Stimulated activated CD8-positive, alpha-beta memory T cell treated with anti-CD3 and anti-CD28 coated beads, Interleukin-4, amount 100 ng/mL, for 4 hours (primary cell): ENCODE measurements at places on chromosomes 2 and 18.

GRCh38 chr2:107633580-107634147, 193.0 kb upstream of the RGPD4 start:
- no peak for DNase-seq

DNA sequence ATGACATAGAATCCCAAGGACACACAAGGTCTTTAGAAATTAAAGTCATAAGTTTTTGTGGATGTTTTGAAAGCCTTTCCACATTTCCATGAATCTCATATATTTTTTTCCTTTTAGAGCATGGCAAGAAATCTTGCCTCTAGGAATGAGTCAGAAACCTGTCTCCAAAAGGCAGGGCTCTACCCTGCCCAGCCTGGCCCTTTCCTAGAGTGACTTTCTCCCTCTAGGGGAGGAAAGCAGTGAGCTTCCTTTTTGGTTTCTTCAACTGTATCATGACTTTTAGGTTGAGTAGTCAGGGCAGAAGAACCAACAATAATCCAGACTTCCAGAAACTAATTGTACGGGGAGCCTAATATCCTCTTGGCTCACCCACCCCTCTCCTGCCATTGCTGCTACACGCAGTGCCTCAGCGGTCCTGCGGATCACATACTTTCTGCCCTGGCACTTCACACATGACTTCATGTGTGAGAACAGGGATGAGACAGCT, 300.3 kb downstream of the AGPS start:
- DNase-seq, result no peak

GRCh38 chr2:157627594-157628476, 829 bp downstream of the ACVR1C start:
- peak; percentile 3 for DNase-seq

GRCh38 chr18:13183790-13184189, 34.8 kb upstream of the LDLRAD4 start:
- DNase-seq, result no peak

DNA sequence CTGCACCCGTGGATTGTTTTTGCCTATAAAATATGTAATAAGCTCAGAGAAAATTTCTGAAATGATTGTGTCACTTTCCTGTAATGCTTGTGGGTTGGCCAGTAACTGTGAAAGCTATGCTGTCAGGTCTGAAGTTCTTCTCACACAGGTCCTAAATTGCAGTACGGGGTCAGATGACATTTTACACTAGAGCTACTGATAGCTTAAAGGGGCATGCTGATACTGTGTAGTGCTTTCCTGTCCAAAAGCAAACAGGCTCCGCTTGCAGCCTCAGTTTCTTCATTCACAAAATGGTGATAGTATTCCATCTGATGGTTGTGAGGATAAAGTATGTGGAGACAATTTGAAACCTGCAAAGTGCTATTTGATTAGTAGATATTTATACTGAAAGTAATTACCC, 7.6 kb upstream of the FARSB start:
- no peak for DNase-seq

DNA sequence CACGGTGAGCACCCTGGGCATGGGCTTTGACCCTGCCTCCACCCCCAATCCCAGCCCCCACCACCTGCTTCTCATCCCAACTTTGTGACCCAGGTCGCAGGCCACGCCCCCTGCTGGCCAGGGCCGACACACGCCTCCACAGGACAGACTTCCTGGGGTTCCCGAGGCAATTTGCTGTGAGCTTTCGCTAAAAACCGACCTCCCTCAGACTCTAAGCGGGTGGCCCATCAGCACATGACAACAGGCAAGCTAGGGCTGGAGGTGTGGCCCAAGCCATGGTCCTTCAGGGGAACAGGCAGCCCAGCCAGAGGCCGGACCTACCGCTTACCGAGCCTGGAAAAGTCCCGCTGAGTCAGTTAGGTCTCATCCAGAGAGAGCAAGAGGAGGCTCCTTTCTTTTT, 31.9 kb downstream of the C1QL2 start:
- DNase-seq, result no peak

GRCh38 chr18:24731981-24732380, 271.5 kb downstream of the HRH4 start:
- no peak for DNase-seq

- no peak for DNase-seq
Observed at GRCh38 chr2:140177086-140177485, 1396.9 kb upstream of the NXPH2 start.

GRCh38 chr2:197786010-197786877, 1.1 kb upstream of the BOLL start:
- no peak for DNase-seq

DNA sequence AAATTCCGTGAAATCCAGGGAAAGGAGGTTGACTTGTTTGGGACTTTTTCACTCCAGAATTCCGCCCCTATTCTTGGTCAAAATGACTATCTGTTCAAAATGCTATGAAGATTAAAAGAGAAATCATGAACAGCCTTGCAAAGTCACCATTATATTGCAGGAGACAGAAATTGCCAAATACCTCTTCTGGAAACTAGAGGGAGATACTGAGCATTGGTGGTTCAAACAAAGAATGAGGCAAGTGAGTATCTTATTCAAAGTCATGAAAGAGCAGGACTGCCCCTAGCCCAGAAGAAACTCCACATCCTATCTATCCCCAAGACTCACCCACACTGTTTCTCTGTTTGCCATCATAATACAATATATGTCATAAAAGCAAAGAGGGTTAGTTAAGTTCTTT, 862.3 kb upstream of the POU3F3 start:
- DNase-seq, result no peak

DNA sequence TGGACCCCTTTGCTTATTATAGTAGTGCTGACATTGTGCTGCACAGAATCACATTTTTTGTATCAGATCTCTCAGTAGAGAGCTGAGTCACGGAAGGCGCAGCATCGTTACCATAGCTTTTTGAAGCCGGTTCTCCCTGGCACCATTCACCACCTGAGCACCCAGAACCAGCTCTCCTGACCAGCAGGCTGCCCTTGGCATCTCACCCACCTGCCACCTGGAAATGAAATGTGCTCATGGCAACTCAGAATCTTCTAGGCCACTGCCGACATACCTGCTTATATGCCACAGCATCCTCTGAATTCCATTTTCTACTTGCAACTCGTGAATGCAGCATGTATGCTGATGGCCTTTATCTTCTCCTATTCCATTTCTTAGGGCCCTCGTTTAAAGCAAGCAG, 62.7 kb downstream of the COA5 start:
- no peak for DNase-seq

DNA sequence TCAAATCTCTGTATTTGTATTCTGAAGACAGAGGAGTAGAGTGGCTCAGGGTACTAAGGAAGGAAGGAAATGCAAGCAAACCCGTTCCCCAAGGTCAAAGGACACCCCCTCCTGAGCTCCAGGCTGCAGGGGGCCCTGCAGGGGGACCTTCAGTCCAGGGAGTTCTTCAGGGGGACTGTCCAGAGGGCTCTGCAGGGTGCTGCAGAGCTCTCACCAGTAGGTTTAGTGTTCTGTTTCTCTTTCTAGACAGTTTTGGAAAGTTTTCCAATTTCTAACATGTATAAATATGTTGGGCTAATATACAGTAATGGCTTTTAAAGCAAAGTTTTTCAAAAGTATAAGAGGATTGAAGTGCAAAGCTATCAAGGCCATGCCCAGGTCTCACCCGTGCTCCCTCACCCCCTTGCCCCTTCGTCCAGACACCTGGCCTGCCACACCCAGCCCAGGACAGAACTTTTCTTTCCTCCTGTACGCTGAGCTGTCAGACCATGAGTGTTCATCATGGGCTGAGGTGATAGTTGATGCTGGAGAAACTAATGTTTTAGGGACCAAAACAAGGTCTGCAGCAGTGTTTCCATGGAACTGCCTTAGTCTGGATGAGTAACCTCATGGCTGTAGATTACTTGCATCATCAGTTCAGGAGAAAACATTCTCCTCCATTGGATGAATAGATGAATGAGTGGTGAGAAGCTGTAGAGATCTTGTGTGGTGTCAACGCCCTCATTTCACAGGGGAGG, 134.2 kb downstream of the GLI2 start:
- DNase-seq, result no peak

- DNase-seq, result no peak
Observed at GRCh38 chr18:56097621-56098020, 509.6 kb upstream of the TCF4 start.

DNA sequence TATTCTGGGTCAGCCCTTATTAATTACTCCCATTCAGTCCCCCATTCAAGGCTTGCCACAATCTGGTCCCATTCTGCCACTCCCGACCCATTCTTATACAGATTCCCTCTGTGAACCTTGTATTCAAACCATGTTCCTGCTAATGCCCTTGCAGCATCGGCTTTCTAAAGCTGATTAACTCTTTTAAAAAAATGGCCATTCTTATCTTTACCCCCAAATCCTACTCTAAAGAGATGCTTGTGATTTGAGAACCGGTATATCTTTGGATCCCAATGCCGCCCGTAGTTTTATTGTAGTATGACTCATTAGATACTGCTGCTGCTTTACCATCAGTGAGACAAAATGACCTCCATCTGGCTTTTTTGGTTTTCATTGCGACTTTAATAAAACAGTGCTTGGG, 72.2 kb downstream of the XRCC5 start:
- DNase-seq, result no peak

DNA sequence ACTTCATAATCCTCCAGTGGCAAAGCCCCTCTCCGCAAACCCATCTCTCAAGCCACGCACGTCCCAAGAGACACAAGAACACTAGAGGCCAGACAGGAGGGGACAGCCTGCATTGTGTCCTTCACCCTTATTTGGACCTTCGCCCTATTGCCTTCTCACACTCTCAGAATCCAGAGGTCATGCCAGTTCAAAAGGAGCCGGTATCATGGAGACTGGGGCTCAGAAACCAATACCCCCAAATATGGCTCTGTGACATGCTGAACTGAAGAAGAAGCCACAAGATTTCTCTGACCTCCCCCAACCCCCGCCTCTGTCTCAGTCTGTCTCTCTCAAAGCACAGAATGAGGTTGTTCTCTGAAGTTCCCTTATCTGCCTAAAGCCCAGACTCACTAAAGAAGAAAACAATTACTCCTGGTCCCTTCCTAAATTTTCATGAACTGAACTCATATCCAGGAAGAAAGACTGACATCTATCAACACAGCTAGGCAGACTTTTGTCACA, 19.2 kb upstream of the SPATA3 start:
- no peak for DNase-seq

DNA sequence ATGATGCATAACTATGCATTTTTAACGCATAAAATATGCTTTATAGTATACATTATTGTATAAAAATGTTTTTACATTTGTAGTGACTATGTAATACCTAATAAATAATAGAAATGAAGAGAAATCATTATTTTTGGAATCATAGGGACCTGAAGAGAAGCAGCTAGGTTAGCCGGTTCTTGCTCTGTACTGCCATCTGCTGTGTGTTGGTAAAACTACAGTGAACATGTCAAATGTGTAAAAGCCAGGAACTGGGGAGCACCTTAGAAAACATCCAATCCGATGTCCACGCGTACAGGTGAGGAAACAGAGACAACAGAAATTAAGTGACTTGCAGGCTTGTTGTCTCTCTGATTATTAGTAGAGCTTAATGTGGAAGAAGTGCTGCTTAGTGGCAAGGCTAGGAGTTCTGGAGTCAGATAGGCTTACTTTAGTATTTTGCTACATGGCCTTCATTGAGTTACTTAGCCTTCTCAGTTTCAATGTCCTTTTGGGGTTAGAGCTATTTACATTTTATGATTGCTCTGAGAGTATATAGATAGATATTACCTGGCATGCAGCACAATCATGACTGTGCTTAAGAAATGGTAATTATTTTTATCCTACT, 386.5 kb downstream of the DLGAP1 start:
- no peak for DNase-seq

- DNase-seq, result no peak
Observed at GRCh38 chr2:189328848-189329245, 112.4 kb upstream of the WDR75 start.

- DNase-seq, result no peak
Observed at GRCh38 chr2:167862296-167862695, 385.1 kb downstream of the STK39 start.

- DNase-seq, result no peak
Observed at GRCh38 chr2:100302585-100302892, 19.8 kb downstream of the LONRF2 start.

- no peak for DNase-seq
Observed at GRCh38 chr2:101752716-101753616, 55.5 kb downstream of the MAP4K4 start.

DNA sequence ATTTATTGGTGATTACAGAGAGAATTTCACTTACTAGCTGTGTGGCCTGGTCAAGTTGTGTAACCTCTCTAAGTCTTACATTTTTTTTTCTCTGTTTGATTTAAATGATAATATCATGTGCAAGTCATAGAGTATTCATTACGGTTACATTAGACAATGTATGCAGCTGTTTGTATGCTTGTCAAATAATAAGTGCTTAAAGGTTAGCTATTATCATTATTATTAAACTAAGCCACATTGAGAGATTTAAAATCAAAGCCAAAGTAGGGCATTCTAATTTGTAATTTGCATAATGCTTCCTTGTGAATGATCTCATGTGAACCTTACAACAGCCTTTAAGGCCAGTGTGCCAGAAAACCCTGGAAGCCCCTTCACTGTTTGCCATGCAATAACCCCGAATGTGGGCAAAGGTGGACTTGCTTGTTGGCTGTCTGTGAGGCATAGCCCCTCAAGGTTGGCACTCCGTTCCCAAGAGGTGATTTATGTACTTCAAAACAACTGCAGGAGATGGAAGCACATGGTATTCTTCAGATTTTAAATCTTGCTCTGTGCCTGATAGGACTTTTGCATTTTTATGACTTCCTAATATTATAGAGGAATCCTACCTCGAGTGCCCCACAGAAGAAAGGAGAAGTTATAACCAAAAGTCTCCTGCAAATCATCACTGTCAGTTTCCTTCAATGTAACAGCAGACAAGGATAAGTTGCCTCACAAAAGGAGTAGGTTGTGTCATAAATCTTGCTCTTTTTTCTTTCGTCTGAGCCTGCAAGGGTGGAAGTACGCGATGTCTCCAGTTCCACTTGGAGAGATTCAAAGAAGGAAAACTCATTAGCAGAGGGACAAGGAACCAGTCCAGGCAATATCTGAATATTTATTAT, 272.0 kb downstream of the TGIF1 start:
- no peak for DNase-seq

DNA sequence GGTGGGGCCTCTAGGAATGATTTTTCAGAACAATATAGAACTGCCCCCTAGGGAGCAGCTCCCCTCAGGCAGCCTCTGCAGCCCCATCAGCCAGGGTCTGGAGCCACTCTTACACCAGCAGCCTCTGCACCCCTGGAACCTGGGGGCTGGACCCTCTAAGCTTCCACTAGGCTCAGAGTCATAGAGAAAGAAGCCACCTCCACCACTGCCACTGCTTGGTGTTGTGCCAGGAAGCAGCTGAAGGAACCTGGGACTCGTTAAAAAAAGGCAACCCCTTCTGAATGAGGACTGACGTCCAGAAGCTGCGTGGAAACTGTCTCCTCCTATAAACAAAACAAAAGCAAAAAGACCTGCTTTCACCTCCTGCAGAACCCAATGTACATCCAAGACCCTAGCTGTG, 98.1 kb upstream of the HS6ST1 start:
- no peak for DNase-seq
